Activated T-cell treated with anti-CD3 and anti-CD28 coated beads for 4 hours (primary cell): ENCODE measurements at places on chromosomes 3 and 15.

DNA sequence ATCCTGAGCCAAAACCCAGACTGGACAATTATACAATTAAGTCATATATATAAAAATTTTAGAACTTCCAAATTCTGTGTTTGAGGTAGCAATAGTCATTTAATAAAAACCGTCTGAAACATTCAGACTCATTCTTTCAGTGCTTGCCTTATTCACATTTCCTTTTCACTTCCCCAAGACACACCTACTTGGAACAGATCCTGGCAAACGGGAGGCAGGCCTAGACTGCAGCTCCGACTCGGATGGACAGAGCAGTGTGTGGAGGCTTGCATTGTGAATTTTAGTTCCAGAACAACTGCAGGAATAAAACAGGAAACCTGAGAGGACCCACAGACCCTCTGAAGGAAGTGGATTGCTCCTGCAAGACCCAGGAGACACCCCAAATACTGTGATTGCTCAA is 341.4 kb downstream of the CNTN3 start:
- no peak for DNase-seq

- peak; percentile 55 for DNase-seq
Measured at GRCh38 chr3:183385698-183386613, 42.5 kb downstream of the MCF2L2 start.

DNA sequence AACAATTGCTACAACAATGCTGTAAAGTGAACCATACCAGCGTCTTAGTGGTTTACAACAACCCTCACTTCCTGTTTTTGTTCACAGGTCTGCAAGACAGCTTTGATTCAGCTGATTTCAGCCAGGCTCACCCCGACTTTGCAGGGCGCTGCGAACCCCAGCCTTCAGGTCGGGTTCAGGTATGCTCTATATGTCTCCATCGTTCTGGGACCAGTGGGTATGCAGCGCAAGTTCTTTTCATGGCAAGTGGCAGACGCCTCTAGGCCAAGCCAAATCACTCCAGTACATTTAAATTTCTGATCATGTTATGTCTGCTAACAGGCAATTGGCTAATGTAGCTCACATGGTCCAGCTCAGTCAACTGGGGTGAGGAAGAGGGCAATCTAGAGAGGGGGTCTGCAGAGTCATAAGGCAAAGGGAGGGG is 52.4 kb upstream of the RGMA start:
- DNase-seq = peak; percentile 1

GRCh38 chr3:80688814-80689213 is 921.0 kb upstream of the ROBO1 start:
- no peak for DNase-seq

DNA sequence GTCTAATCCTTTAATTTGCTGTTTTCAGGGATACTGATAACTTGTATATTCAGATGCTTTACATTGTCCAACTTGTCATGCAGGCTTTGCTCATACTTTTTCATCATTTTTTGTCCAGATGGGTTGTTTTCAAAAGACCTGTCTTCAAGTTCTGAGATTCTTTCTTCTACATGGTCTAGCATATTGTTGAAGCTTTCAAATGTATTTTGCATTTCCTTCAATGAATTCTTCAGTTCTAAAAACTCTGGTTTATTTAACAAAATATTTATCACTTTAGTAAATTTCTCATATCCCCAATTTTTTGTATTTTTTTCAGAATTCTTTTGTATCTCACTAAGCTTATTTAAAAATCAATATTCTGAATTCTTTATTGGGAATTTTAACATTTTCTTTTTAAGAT is 388.3 kb upstream of the IL12A start:
- DNase-seq = no peak

DNA sequence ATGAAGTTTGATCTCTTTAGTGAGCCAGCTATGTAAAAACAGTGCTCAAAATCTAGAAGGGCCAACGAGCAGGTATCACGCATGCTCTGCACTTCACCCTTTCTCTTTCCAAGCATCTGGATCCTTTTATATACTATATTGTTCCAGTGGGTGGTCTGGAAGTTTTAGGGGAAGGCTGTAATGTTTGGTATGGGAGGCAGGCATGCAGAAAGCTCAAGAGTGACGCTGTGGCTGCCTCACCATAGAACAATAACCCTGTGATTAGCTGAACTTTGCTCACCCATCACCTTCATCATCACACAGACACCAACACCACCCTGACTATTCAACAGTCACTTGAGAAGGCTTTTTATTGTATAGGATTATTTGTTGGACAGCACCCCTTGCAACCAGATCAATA is 81.6 kb downstream of the FBN1 start:
- DNase-seq = no peak

DNA sequence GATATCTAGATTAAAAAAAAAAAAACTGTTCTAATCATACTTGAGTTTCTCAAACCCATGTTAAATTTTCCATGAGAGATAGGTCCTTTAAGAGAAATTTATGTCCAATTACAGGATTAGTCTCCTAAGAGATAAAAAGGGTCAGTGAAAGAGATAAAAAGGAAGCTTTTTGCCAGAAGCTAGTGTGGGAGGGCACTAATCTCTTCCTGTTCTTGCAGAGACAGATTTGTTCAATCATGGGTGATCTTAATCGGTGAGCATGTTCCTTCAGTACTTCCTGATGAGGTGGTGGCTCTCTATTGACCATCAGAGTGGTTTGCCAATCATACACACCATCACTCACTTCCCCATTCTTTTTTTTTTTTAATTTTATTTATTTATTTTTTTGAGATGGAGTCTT is 16.9 kb upstream of the LPP start:
- no peak for DNase-seq

- DNase-seq = no peak
Measured at GRCh38 chr3:67791620-67792019, 137.2 kb upstream of the SUCLG2 start.

DNA sequence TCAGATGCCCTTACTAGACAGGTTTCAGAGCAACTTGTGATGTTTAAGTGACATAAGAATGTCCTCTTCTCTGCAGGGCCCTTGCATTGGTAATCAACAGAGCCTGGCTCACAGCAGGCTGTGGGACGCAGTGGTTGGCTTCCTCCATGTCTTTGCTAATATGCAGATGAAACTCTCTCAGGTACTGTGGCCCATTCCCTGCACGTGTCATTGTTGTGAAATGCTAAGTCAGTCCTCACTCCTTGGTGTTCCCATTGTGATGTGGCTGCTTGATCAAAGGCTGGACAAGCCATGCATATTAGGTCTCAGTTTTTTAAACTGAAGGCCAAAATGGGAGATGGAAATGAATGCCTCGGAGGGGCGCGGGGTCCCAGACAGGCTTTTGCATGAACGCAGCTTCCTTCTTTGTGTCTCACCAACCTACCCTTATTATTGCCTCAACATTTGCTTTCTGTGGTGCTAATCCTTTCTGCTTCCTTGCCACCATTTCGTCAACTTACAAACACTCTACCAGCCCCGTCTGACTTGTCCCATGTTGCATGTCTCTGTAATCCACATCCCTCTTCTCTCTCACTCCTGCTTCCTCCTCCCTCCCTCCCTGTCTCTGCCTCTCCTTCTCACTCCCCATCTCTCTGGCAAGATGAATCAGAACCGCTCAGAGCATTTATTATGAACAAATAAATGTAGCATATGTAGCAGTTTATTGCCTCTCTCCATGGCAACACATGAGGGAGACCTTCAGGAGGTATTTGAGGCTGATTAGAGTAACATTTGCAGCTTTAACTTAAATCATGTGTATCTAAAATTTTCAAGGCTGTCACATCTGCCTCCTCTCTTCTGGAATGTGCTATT is 133.2 kb upstream of the CHRM5 start:
- no peak for DNase-seq

DNA sequence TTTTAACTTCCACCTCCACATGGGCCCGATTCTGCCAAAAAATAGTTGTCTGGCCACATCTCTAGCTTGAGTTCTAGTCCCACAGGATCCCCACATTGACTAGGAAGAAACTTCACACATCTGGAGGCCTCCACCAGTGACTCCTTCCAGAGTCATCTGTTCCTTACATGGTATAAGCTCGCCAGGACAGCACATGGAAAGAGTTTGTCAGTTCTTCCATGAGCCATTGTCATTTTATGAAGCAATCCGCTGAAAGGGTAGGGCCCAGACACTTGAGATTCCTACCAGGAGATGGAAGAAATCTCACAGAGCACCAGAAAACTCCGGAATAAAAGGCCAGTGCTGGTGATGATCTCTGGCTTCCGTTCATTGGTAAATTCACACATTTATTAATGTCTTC is 350.5 kb upstream of the ICE2 start:
- no peak for DNase-seq

GRCh38 chr3:11254876-11255275 is 17.3 kb upstream of the ATG7 start:
- no peak for DNase-seq

- DNase-seq = no peak
Measured at GRCh38 chr15:76153241-76154197, 93.7 kb downstream of the TMEM266 start.

DNA sequence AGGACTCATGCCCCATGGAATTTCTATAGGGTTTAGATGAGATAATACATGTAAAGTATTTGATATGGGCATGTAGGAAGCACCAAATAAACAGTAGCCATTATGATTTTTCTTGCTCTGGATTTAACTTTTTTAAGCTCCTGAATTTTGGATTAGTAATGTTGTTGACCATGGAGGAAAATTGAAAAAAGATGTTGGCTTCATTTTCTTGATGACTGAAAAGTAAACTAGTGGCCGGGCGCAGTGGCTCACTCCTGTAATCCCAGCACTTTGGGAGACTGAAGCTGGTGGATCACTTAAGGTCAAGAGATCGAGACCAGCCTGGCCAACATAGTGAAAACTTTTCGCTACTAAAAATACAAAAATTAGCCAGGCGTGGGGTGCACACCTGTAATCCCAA is 120.3 kb downstream of the PTPRG start:
- no peak for DNase-seq

DNA sequence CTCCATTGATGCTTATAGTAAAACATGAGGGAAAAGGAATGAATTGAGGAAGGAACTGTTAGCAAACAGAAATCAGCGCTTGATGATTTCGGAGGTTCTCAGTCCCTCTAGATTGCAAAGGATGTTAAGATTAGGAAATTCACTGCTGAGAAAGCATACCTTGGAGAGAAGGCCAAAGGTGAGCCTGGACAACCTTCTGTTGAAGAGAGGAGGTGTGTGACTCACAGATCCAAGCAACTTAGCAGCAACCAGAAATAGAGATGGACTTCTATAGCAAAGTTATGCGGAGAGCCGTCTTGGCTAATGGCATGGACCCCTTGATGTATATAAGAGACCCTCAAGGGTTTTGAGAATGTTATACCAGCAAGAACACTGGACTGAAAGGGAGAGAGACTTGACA is 114.3 kb downstream of the EEFSEC start:
- DNase-seq = no peak

DNA sequence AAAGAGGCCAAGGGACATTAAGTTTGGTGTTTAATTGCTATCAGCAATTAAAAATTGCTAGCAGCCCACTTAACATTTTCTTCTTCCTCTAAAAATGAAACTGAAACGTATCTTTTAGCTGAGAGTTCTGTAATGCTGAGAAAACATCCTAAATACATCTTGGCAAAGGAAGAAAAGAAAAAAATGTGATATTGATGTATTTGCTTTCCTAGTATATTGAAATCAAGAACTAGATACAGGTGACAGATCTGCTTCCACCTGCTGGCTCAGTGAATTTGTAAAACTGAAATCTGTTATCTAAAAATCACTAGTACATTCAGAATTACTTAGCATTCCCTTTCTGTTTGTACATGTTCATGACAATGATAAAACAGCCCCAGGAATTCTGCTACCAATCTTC is 283.2 kb downstream of the ZBTB20 start:
- DNase-seq = no peak

GRCh38 chr15:31292391-31293015 is 34.1 kb upstream of the KLF13 start:
- no peak for DNase-seq

GRCh38 chr15:92578096-92578835 is 77.3 kb downstream of the FAM174B start:
- no peak for DNase-seq

DNA sequence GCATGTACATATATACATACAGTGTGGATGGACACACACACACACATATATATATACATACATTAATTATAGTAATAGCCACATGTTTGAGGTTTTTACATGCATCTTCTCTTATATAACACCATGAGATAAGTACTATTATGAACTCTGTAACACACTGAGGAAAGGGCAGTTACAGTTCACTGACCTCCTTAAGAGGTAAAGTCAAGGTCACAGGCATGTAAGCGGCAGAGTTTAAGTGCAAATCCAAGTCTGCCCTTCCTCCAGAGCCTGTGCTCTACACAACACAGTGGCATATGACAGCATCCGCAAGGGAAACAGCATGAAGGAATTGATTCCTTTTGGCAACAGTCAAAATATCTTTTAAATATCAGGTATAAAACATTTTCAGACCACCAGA is 26.4 kb downstream of the FHIT start:
- no peak for DNase-seq

GRCh38 chr3:173639098-173639497 is 241.6 kb downstream of the NLGN1 start:
- DNase-seq = no peak

- DNase-seq = no peak
Measured at GRCh38 chr3:63179862-63180522, 98.1 kb upstream of the SYNPR start.

DNA sequence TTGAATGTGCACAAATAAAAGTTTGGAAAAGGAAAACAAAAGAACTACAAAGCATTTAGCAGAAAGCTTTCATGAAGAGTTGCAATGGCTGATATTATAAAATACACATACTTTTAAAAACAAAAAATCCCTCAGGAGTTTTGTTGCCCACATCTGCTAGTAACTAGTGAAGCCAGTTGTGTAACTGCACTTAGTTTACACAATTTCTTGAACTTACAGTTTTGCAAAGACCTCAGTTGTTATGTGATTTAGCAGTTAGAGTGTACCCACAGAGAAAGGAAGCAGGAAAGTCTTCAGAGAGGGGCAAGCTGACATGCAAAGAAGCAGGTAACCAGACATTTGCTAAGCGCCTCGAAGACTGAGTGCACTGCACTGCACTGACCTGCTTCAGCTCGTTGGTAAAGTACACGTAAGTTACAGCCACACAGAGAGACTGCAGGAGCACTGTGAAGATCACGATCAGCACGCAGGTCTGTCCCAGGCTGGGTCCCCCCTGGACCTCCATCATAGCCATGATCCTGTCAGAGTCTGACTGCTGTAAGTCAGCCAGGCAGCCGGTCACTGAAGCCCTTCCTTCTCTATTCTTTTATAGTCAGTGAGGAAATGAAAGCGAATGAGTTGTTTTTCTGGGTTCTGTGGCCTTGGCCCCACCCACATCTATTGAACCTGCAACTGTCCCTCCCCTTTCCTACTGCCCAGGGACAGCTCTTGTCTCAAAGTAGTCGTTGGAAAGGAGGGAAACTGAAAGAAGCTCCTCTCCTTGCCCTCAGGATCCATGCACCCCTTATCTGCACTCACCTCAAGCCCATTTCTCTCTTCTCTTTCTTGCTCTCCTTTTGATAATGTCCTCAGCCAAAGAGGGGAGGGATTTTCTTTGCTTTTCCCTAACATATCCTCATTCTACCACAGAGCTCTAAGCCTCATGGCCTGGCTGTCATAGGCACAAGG is at the start of gene TNFSF10:
Gene TNFSF10, minus strand, starts transcription at position 560 of the 948 bp plus-strand sequence. Its CDS starts 46 bp downstream, at position 514.
- DNase-seq = peak; percentile 33

- no peak for DNase-seq
Measured at GRCh38 chr3:126935756-126936509, 47.0 kb upstream of the PLXNA1 start.

GRCh38 chr3:12268049-12268735 is 20.7 kb upstream of the PPARG start:
- no peak for DNase-seq
